ENCODE measurements at places on chromosomes 6 and 20. TPM values are rescaled to one million over a fixed set of nuclear protein-coding genes. Genes with fewer than 3 reads are reported as not detected.

The FOXS1 gene
- total RNA-seq = not detected

The FKBP1C gene
- not detected for total RNA-seq

The PLA2G7 gene
- total RNA-seq = not detected

The SLC17A9 gene
- total RNA-seq = 5.6 TPM

The TMEM244 gene
- total RNA-seq = not detected

The ARMC2 gene
- 6.4 TPM for total RNA-seq

- H3K4me1 ChIP-seq = no peaks in the 10 kb centered on the region
- no peak overlapping the region for H3K27ac ChIP-seq
- no peaks in the 10 kb centered on the region for H3K27me3 ChIP-seq
- DNase-seq = no peak
Observed at GRCh38 chr6:94651239-94651638, 926.1 kb upstream of the MANEA start.

DNA sequence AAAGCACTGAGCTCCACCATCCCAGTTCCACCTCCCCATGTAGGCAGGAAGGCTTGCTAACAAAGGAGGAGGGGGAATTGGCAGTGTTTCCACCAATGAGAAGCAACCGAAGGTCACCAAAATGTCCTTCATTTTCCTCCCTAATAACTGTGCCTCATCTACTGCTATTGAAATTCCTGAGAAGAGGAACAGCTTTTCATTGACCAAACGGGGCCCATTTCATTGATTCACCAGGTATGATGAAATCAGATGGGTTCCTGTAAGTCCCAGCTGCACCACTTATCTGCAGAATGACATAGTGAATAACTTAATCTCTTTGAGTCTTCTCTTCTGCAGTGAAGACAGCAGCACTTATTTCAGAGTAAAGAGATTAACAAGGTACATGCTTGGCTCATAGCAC lies 17.3 kb downstream of the TREM1 start:
- no peak overlapping the region for H3K27ac ChIP-seq
- H3K36me3 ChIP-seq = no peaks in the 10 kb centered on the region
- no peaks in the 10 kb centered on the region for H3K4me1 ChIP-seq
- no peak overlapping the region for H3K4me3 ChIP-seq
- no peak for DNase-seq

DNA sequence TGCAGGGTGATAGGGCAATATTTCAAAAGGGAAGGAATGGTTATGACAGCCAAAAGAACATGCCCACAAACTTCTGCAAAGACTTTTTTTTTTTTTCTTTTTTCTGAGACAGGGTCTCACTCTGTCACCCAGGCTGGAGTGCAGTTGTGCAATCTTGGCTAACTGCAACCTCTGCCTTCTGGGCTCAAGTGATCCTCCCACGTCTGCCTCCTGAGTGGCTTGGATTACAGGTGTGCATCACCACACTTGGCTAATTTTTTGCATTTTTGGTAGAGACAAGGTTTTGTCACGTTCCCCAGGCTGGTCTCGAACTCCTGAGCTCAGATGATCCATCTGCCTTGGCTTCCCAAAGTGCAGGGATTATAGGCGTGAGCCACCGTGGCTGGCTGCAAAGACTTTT lies 117.6 kb upstream of the ADGRF1 start:
- H3K27me3 ChIP-seq = peaks cover 4% of the 10 kb centered on the region
- no peak for DNase-seq
- H3K36me3 ChIP-seq = no peaks in the 10 kb centered on the region
- no peak overlapping the region for H3K27ac ChIP-seq
- H3K4me3 ChIP-seq = no peak overlapping the region

DNA sequence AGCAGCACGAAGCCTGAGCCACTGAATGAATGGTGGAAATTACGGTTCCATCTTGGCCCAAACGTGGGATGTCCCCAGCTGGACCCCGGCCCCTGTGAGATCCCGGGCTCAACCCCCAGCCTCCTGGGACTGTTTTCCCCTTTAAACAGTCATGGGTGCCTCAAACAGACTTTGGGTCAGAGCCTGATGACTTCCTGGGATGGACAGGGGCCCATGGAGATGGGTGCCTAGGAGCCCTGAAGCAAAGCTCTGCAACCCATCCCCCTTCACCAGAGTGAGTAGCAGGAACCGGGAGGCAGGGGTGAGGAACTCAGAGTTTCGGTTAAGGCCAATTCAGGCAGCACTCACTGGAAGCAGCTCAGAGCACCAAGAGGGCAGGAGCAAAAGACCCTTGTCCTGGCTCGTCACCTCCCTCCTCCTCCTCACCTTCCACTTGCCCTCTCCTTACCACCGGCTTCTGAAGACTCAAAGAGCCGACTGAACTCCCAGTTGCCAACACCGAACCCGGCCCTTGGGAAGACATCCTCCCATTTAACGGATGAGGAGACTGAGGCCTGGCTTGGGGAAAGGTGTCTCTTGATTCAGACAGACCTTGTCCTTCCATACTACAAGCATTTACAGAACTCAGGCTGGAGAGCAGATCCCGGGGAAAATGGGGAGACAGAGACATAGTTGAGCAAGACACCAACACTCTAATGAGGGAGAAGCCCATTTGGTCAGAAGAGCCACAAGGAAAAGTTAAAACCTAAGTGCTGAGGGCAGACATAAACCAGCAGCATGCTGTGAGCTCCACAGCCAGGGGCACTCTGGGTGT lies 14.9 kb upstream of the TLDC2 start:
- no peak overlapping the region for H3K4me3 ChIP-seq
- no peaks in the 10 kb centered on the region for H3K36me3 ChIP-seq
- H3K4me1 ChIP-seq = peaks cover 14% of the 10 kb centered on the region
- no peak overlapping the region for H3K27ac ChIP-seq
- DNase-seq = no peak

GRCh38 chr6:125194941-125195340 lies 41.4 kb downstream of the TPD52L1 start:
- H3K4me1 ChIP-seq = no peaks in the 10 kb centered on the region
- no peaks in the 10 kb centered on the region for H3K27me3 ChIP-seq
- no peaks in the 10 kb centered on the region for H3K36me3 ChIP-seq
- DNase-seq = no peak
- H3K27ac ChIP-seq = no peak overlapping the region
- H3K4me3 ChIP-seq = no peak overlapping the region

GRCh38 chr6:49552596-49552995 lies 2.1 kb downstream of the C6orf141 start:
- DNase-seq = no peak
- H3K27ac ChIP-seq = no peak overlapping the region
- H3K27me3 ChIP-seq = no peaks in the 10 kb centered on the region
- no peak overlapping the region for H3K4me3 ChIP-seq
- no peaks in the 10 kb centered on the region for H3K4me1 ChIP-seq
- H3K36me3 ChIP-seq = no peaks in the 10 kb centered on the region

DNA sequence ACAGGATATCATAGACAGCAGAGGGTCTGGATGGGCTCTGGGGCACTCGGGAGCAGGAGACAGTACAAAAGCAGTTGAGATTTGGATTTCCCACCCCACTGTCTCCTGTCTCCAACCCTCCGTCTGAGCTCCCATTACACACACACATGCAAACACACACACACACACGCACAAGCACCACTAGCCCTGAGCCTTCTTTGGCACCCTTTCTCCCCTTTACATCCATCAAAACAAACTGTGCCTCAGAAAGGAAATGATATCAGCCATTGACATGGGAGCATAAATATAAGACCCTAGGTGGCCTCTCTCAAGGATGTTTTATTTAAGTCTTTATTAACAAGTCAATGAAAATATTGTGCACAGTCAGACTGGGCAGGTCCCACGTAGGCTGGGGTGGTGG lies 17.5 kb downstream of the TTBK1 start:
- no peak overlapping the region for H3K4me3 ChIP-seq
- DNase-seq = no peak
- H3K27me3 ChIP-seq = no peaks in the 10 kb centered on the region
- no peaks in the 10 kb centered on the region for H3K36me3 ChIP-seq

GRCh38 chr6:4352731-4353130 lies 217.4 kb upstream of the ECI2 start:
- no peaks in the 10 kb centered on the region for H3K27me3 ChIP-seq
- H3K4me3 ChIP-seq = no peak overlapping the region
- H3K4me1 ChIP-seq = no peaks in the 10 kb centered on the region
- H3K27ac ChIP-seq = no peak overlapping the region
- DNase-seq = no peak
- no peaks in the 10 kb centered on the region for H3K36me3 ChIP-seq

DNA sequence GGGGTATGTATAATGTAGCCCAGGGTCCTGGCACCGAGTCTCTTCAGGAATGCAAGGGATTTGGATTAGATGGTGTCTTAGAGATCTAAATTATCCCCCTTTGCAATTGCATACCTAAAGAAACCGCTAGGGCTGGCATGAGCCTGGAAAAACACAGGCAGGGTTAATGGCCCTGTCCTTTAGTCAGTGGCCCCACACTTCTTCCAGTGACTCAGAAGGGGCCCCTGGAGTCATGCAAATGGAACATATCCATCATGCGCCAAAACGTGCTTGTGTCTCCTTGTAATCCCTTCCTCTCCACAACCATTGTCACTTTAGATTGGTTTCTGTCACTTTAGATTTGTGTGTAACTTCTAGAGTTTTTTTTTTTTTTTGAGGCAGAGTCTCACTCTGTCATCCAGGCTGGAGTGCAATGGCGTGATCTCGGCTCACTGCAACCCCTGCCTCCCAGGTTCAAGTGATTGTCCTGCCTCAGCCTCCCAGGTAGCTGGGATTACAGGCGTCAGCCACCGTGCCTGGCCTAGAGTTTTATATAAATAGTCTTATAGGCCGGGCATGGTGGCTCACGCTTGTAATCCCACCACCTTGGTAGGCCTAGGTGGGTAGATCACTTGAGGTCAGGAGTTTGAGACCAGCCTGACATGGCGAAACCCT lies 8.7 kb upstream of the MYBL2 start:
- DNase-seq = no peak
- peak overlapping the region; percentile 97 for H3K27ac ChIP-seq
- H3K36me3 ChIP-seq = no peaks in the 10 kb centered on the region
- H3K4me1 ChIP-seq = peaks cover 5% of the 10 kb centered on the region
- H3K4me3 ChIP-seq = peak overlapping the region; percentile 93

GRCh38 chr20:40477805-40478204 lies 211.2 kb downstream of the MAFB start:
- H3K4me3 ChIP-seq = no peak overlapping the region
- DNase-seq = no peak
- H3K4me1 ChIP-seq = no peaks in the 10 kb centered on the region
- H3K27ac ChIP-seq = no peak overlapping the region
- no peaks in the 10 kb centered on the region for H3K36me3 ChIP-seq

- no peak overlapping the region for H3K27ac ChIP-seq
- DNase-seq = no peak
- no peaks in the 10 kb centered on the region for H3K27me3 ChIP-seq
- no peaks in the 10 kb centered on the region for H3K4me1 ChIP-seq
- H3K4me3 ChIP-seq = no peak overlapping the region
- no peaks in the 10 kb centered on the region for H3K36me3 ChIP-seq
Observed at GRCh38 chr20:2244523-2244922, 51.3 kb upstream of the TGM3 start.

DNA sequence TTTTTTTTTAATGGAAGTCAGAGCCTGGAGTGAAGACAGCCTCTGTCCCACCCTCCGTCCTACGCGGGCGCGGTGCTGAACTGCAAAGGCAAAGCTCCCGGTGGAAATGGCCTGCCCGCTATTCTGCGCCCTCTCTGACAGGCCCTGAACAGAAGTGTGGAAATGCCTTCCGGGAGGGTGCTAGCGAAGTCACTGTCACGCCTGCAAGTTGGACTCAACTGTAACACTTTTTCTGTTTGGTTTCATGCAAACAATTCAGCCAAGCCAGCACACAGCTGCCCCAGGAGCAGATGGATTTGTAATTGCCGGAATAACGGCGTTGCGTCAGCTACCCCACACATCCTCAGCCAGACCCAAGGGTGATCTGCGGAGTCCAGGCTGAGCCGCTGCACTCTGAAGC lies 107.6 kb downstream of the PSMB1 start:
- H3K4me1 ChIP-seq = no peaks in the 10 kb centered on the region
- H3K36me3 ChIP-seq = no peaks in the 10 kb centered on the region
- H3K27ac ChIP-seq = no peak overlapping the region
- H3K4me3 ChIP-seq = no peak overlapping the region
- DNase-seq = no peak

DNA sequence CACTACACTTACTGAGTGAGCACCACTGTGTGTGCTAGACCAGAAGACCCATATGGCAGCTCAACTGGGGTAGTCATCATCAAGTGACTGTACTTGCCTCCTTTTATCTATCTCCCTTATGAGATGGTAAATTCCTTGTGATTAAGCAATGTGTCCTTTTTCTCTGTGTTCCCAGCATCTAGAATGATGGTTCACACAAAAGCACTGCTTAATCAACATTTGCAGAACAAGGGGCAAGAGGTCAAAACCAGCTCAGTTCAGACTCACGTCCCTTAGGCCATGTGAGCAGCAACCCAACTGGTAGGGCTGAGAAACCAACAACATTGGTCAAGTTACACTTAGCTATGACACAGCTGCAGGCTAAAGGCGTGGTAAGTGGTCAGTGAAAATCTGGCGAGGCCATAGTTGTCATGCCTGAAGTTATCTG lies 10.0 kb downstream of the TRAM2 start:
- H3K27ac ChIP-seq = no peak overlapping the region
- no peak for DNase-seq
- H3K4me1 ChIP-seq = peaks cover 4% of the 10 kb centered on the region
- H3K4me3 ChIP-seq = no peak overlapping the region

DNA sequence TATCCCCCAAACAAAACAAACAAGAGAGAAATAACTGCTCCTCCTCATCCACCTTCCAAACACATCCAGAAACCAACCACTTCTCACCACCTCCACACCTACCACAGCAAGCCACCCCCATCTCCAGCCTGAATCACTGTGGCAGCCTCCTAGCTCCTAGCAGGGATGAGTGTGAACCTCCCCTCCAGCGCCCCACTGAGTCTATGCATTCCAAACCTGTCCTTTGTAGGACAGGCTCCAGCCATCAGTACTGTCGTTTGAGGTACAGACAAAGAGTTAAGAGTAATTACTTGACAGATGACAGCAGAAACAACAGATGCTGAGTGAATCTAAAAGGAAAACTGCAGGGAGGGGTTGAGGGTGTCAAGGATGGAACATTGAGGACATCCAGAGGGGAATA lies 2.4 kb downstream of the METTL24 start:
- H3K27me3 ChIP-seq = peaks cover 7% of the 10 kb centered on the region
- no peak overlapping the region for H3K4me3 ChIP-seq
- no peak for DNase-seq
- no peak overlapping the region for H3K27ac ChIP-seq
- no peaks in the 10 kb centered on the region for H3K4me1 ChIP-seq
- H3K36me3 ChIP-seq = no peaks in the 10 kb centered on the region

- no peaks in the 10 kb centered on the region for H3K4me1 ChIP-seq
- no peak overlapping the region for H3K4me3 ChIP-seq
- DNase-seq = no peak
- H3K36me3 ChIP-seq = no peaks in the 10 kb centered on the region
- H3K27ac ChIP-seq = no peak overlapping the region
- no peaks in the 10 kb centered on the region for H3K27me3 ChIP-seq
Observed at GRCh38 chr20:49360242-49360968, 82.5 kb upstream of the ZNFX1 start.

DNA sequence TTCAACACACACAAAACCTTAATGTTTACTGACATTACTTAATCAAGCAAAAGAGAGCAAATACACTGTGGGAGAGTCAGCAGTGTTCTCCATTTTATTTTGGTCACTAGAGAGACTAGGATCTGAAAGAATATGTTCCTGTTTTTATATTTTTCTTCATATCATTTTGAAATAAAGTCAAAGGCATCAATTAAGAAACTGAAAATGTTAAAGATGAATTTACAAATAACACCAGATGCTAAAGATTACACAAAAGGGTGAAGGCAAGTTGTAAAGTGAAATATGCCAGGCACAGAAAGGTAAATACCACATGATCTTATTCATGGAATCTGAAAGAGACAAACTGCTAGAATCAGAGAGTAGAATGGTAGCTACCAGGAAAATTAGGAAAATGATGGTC lies 60.3 kb upstream of the FABP7 start:
- H3K27me3 ChIP-seq = no peaks in the 10 kb centered on the region
- no peak for DNase-seq
- no peaks in the 10 kb centered on the region for H3K36me3 ChIP-seq
- no peak overlapping the region for H3K27ac ChIP-seq
- no peak overlapping the region for H3K4me3 ChIP-seq

Measured in naive thymus-derived CD4-positive, alpha-beta T cell (primary cell).